NK-92 treated with Interleukin-12 subunit alpha and Interleukin-12 subunit beta, amount 100 ng/mL, for 24 hours (cell line): ENCODE measurements at places on chromosomes 6 and 20.

DNA sequence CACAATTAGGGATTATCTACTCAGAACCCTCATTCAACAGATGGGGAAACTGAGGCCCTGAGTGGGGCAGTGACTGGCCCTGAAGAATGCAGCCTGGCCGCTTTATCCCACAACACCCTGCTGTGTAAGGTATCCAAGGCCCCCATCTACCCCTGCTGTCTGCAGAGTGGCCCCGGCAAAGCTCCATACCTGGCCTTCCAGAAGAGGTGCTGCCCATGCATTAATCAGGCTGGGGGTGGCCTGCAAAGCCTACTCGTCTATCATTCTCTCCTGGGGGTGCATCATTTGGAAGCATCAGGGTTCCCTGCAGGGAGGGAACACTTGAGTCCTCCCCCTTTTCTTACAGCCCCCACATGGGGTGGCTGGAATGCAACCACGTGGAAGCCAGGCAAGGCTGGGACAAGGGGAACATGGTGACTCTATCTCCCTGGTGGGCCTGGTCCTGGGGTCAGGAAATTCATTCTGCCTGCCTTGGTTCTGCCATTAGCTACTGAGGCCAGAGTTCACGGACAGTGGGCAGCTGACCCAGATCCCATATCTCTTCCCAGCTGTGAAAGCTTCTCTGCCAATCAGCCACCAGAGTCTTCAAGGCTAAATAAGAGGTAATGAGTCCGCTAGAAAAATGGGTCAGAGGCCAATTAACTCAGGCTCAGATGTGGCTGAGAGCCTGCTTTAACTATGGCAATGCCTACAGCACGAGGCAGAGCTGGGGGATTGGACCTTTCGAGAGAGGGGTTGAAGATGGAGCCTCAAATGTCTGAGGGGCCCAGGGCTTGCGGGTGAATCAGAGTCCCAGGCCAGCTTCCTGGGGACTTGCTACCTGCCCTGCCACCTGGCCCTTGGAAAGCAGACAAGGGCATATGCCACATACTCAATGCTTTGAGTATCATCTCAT is 72.3 kb upstream of the TOX2 start:
- DNase-seq: no peak

DNA sequence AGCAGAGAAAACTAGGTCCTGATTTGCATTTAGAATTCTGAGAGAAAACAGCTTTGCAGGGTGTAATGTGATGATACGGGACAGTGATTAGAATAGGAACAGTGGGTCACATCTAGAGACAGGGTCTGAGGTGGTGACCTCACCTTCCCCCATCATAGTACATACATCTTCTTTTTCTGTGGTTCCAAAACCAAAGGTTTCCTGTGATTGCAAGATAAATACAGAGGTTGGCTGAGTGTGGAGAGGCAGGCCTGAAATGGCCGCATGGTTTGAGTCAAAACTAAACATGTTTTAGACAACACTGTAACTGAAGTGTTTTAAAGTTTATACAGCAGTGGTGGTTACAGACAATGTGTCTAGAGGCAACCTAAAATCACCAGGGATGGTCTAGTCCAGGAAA is 10.4 kb upstream of the NT5DC1 start:
- DNase-seq: no peak

- DNase-seq: no peak
Measured at GRCh38 chr6:133833949-133834359, 55.0 kb upstream of the TCF21 start.

DNA sequence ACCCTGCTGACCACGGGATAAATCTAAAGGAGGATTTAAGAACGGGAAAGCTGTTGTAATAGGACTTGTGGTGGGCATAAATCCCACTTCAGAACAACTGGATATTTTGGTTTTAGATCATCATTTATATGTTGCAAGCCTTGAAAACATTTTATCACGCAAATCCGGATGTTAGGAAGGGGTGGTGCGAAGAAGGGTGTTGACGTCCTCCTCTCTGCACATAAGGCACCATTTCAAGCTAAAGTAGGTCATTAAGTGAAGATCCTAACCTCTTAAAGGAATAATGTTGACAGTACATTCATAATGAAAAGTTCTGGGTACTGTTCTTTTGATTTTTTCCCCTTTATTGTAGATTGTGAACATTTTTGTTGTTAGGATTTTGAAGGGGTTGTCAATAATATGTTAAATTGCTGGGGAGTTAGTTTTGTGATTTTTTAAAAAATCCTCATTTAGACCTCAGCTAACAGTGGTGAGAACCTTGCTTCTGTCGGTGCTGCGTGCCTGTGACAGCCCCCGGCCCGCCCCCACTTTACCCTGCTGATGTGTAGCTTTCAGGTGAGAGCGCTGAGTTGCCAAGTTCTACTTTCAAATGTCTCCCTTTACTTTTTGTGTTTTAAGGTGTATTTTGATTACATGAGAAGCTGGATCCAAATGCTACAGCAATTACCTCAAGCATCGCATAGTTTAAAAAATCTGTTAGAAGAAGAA is 88.8 kb downstream of the MAP3K4 start:
- no peak for DNase-seq

- DNase-seq: no peak
Measured at GRCh38 chr6:37695857-37696219, 1.8 kb downstream of the MDGA1 start.

DNA sequence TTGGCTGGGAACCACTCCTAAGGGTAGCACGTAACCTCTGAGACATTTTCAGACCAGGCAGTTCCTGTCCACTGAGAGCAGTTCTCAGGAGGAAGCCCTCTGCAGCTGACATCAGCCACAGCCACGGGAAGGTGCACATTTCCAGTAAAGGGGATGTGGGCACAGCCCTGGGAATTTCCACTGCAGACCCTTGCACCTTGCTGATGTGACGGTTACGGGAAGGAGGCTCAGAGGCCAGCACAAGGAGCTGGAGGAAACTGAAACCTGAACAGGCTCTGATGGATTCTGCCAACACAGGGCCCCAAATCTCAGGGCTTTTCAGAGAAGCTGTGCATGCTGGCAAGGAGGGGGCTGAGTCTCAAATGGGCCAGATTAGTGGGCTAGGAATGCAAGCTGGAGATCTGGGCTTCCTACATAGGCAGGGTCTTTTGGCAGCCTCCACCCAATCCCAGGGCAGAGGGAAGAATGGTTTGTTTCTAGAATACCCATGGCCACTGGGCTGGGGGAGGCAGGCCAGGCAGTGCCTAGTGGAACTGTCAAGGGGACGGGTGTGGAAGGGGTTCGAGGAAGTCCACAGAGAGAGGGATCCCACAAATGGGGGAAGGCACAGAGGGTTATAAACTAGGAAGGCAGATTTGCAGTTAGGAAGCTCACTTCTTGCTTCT is 14.2 kb downstream of the EBF4 start:
- no peak for DNase-seq

DNA sequence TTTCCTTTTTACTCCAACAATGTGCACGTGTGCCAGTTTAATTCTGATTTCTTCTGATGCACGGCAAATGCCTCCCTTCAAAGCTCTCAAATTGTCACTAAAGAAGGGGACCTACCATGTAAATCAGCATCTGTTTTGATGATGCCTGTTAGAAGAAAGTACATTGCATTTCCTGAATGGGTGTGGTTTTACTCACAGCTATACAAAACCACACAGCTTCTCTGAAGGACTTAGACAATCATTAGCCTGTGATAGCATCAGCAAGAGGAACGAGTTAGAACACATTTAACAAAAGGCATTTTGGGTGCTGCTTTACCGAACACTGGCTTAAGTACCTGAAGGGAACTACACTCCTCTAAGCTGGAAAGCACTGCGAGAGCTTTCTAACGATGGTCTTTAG is 109.4 kb downstream of the ATXN1 start:
- DNase-seq: no peak

GRCh38 chr6:155422635-155423034 is 33.0 kb downstream of the NOX3 start:
- DNase-seq: no peak

- no peak for DNase-seq
Measured at GRCh38 chr6:147503587-147503986, 4.9 kb upstream of the SAMD5 start.

DNA sequence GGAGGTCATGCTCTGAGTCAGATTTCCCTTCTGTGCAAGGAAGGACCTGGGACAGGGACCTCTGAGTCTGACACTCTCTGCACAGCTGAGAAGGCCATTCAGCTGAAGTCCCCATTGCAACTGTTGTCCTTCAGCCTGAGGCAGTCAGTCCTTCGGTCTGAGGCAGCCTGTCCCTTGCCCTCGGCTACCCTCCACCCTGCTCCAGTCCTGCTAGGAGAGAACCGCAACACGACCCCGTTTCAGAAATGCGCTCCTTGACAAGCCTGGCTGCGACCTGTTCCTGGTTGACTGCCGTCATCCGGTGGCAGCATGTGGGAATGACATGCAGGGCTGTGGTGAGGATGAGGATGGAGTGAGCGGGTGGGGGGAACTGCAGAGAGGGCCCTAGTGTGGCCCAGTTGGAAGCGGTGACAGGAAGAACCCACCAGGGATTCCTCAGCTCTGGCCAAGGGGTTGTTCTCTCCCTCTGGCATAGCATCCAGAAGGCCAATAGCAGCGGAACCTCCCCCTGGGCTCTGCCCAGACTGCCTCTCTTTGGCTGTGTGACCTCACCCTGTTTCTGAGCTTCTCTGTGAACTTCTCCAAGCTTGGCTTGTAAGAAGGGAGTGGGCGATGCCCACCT is 40.3 kb upstream of the ANGPT4 start:
- peak; percentile 42 for DNase-seq

DNA sequence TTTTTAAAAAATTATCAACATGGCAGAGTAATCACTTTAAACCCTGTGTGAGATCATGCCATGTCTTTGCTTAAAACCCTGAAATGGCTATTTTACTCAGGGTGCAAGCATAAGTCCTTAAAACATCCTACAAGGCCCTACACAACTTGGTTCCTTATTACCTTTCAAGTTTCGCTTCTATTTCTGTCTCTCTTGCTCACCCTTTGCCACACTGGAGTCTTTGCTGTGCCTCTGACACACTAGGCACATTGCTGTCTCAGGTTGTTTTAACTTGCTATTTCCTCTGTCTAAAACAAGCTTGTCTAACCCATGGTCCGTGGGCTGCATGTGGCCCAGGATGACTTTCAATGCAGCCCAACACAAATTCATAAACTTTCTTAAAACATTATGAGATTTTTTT is 55.6 kb downstream of the KIAA0408 start:
- DNase-seq: no peak

DNA sequence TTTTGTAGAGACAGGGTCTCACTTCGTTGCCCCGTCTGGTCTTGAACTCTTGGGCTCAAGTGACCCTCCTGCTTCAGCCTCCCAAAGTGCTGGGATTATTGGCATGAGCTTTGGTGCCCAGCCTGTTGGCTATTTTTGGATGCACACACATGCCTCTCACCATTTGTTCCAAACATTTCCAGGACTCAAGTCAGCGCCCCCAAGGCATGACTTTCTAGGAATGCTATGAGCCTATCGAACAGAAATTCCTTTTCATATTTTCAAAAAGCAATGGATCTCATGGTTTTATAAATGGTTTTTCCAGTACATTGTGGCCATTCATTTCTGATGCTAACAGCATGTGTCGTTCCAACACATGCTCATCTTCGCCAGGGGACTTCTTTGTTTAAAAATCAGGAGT is 119.3 kb upstream of the NAA20 start:
- no peak for DNase-seq

DNA sequence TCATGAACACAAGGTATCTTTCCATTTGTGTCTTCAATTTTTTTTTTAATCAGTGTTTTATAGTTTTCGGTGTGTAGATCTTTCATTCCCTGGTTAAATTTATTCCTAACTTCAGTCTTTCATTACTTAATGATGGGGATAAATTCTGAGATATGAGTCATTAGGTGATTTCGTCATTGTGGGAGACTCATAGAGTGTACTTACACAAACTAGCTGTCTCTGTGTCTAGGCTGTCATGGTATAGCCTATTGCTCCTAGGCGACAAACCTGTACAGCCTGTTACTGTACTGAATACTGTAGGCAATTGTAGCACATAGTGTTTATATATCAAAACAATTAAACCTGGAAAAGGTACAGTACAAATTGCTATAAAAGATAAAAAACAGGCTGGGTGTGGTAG is 42.1 kb downstream of the SMAP1 start:
- DNase-seq: no peak

- no peak for DNase-seq
Measured at GRCh38 chr20:58246346-58246745, 17.9 kb upstream of the ANKRD60 start.

- no peak for DNase-seq
Measured at GRCh38 chr6:55012454-55012853, 161.9 kb upstream of the HCRTR2 start.

DNA sequence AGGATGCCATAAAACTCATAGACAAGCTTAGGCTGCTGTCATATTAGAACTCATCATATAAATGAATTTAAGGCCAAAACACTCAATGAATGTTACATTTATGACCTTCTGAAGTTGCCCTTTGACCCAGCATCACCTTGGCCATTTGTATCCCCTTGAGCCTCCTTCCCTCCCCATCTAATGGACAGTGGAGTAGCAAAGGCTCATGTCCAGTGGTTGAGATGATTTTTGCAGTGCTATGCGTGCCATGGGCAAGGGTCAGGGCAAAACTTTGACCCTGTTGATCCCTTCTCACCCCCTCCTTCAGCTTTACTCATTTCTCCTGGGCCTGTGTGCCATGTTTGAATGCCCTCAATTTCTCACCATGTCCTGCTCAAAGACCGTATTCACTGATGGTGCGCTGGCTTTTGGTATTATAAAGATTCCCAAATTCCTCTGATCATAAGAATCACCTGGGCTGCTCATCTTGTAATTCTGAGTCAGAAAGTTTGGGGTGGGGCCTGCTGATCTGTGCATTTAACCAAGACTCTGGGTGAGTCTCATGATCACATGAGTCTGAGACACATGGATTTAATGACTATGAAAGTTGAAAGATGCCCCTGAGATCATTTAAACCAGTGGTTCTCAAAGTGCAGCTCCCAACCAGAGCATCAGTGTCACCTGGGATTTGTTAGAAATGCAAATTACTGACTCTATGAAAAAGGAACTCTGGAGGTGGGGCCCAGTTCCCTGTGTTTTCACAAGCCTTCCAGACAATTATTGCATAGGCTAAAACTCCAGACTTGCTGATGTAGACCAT is 57.5 kb upstream of the IL20RA start:
- DNase-seq: no peak
